ENCODE measurements at places on chromosomes 5 and 9. TPM values are rescaled to one million over a fixed set of nuclear protein-coding genes. Genes with fewer than 3 reads are reported as not detected.

The PRELID2 gene
- total RNA-seq, result 19.6 TPM

The SOX30 gene
- total RNA-seq, result not detected

The RASGRF2 gene
- 0.21 TPM for total RNA-seq

The TLX3 gene
- 0.24 TPM for total RNA-seq

The PCDH12 gene
- total RNA-seq, result not detected

The MAPK9 gene
- 17.1 TPM for total RNA-seq

The NFIB gene
- 8.0 TPM for total RNA-seq

The SCGB3A2 gene
- total RNA-seq, result not detected

The PRSS3 gene
- total RNA-seq, result 48.0 TPM

The KIF4B gene
- not detected for total RNA-seq

The OR4F3 gene
- total RNA-seq, result not detected

The FOXD4L6 gene
- not detected for total RNA-seq

The FOXB2 gene
- not detected for total RNA-seq

The PCDHGA12 gene
- total RNA-seq, result 3.9 TPM

The SOWAHA gene
- total RNA-seq, result 0.24 TPM

The PSMD5 gene
- 15.9 TPM for total RNA-seq

The CDKN2B-AS1 gene
- total RNA-seq, result 2.7 TPM

The DCTN4 gene
- total RNA-seq, result 39.9 TPM

The ADAMTS2 gene
- total RNA-seq, result not detected

The HAND1 gene
- not detected for total RNA-seq

The SPINK7 gene
- total RNA-seq, result 4.3 TPM

The RASGEF1C gene
- total RNA-seq, result not detected

The C9orf50 gene
- not detected for total RNA-seq

The CRHBP gene
- total RNA-seq, result 0.24 TPM

The GNA14 gene
- total RNA-seq, result not detected

The PCDHGB4 gene
- 5.3 TPM for total RNA-seq

The ZNF354C gene
- 1.9 TPM for total RNA-seq

The PCDHB16 gene
- not detected for total RNA-seq

The BHMT gene
- total RNA-seq, result 0.24 TPM

The PCDHGA7 gene
- 0.21 TPM for total RNA-seq

The QRFP gene
- not detected for total RNA-seq

The GPR150 gene
- total RNA-seq, result 0.24 TPM

The PCDHB15 gene
- total RNA-seq, result 0.24 TPM

The OR13C8 gene
- total RNA-seq, result not detected

The RNF183 gene
- 1.9 TPM for total RNA-seq

The GGTA1 gene
- not detected for total RNA-seq

The SPAAR gene
- total RNA-seq, result not detected

The CCDC183 gene
- not detected for total RNA-seq

The SPAG8 gene
- not detected for total RNA-seq

The SLC36A3 gene
- not detected for total RNA-seq

The TAF1L gene
- total RNA-seq, result under 0.01 TPM

Data from tracheal epithelial cell (primary cell).